NCI-H460 (cell line): ENCODE measurements at places on chromosomes 1 and 21.

DNA sequence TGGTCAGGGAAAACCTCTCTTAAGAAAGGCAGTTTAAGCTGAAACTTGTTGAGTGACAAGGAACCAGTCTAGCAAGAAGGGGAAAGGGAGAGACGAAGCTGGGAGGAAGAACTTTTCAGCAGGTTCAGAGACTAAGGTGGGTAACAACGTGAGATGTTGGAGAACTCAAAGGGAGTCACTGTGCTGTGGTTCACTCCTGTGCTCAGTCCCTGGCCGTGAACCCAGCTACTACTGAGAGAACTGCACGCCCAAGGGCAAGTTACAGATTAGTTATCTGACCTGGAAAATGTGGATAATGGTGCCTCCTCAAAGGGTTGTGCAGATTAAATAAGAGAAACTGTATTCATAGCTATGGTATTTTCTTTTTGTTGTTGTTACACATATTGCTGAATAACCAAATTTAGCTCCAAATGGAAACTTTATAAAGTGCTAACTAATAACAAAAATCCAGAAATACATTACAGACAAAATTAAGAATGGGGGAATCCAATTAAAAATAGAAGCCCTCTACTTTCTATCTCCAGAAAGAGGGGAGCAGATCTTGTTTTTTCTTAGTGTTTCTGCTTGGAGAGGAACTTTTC, 2.9 kb downstream of the ZBTB40 start:
- no peak for DNase-seq

DNA sequence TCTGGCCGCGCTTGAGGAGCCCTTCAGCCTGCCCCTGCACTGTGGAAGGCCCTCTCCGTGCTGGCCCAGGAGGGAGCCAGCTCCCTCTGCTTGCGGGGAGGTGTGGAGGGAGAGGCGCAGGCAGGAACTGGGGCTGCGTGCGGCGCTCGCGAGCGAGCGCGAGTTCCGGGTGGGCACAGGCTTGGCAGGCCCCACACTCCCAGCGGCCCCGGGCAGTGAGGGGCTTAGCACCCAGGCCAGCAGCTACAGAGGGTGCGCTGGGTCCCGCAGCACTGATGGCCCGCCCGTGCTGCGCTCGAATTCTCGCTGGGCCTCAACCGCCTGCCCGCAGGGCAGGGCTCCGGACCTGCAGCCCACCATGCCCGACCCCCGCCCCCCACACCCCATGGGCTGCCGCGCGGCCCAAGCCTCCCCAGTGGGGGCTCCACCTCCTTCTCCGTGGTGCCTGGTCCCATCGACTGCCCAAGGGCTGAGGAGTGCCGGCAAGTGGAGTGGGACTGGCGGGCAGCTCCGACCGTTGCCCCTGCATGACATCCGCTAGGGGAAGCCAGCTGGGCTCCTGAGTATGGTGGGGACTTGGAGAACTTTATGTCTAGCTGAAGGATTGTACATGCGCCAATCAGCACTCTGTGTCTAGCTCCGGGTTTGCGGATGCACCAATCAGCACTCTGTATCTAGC, 46.0 kb downstream of the COL24A1 start:
- no peak for DNase-seq

GRCh38 chr1:212941452-212941851, 8.9 kb upstream of the VASH2 start:
- DNase-seq = no peak

GRCh38 chr1:151881479-151881878, 27.8 kb downstream of the THEM4 start:
- DNase-seq = no peak

- DNase-seq = no peak
Measured at GRCh38 chr21:24375201-24375600, 1232.1 kb downstream of the MRPL39 start.

DNA sequence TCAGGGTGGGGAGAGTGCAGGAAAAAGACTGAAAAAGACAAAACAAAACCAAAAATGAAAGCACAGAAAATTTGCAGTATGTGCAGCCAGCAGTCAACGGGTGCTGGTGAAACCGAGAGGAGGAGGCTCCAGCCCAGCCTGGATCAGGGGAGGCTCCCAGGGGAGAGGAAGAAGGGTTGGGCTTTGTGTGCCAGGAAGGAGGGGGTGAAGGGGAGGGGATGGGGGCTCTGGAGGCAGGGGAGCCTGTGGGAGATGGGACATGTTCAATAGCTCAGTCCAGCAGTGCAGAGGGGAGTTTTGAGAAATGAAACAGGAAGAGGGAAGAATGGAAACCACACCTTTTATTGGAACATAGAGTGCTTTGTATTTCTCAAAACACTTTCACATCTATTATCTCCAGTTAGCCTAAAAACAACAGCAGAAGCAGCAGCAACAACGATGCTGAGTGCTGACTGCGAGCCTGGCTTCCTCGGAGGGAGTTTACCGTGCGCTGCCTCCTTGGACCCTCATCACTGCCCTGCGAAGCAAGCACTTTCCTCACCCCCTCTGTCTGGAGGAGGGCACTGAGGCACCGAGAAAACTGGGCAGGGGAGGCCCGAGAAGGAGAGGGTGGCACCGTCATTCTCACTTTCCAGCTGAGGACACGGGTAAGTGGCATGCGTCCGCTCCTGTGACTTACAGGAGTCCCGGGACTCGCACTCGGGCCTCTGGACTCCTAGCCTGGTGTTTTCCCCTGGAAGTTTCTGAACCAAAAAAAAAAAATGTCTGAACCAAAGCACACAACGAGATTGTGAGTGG, 62.9 kb downstream of the MDM4 start:
- DNase-seq = no peak

GRCh38 chr1:176225911-176226310, 18.8 kb upstream of the COP1 start:
- DNase-seq = no peak

DNA sequence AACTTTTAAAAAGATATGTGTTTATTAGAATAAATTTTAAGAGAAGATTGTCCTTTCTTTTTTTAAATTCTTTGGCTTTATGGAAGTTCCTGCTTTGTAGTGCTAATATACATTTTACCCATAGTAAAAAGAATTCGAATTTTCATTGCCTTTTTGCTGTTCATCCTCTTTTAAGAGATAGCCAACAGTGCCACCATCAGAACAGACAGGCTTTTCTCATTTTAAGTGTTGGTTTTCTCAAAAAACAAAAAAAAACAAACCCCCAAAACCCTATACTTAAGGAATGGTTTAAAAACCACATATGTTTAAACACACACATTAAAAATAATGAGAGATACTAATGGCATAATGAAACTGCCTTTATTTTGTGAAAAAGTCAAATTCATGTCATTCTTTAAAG, 118.8 kb downstream of the NEK7 start:
- no peak for DNase-seq

- no peak for DNase-seq
Measured at GRCh38 chr1:152053375-152053774, 16.6 kb upstream of the S100A11 start.

GRCh38 chr1:214551436-214552173, at the start of gene PTPN14:
TSS of gene PTPN14 (minus strand) at chr1:214551602. CDS start at chr1:214464803, 86,799 bp downstream.
- DNase-seq = peak; percentile 95

DNA sequence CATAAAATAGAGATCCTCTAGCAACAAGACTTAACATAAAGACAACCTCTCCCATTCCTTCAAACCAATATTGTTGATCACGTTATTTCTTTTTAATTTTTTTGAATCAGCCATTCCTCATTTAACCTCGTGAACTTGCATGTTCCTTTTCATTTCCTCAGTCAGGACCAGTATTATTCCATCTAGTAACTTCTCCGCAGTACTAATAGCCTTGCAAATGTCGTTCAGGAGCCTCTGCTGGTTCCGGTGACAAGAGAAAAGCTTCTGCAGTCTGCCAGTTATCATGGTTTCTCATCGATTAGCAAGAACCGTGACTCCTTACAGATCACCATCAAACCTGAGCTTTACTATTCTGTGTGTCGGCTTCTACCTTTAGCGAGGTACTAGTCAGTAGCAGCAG, 3.0 kb downstream of the APP start:
- no peak for DNase-seq

DNA sequence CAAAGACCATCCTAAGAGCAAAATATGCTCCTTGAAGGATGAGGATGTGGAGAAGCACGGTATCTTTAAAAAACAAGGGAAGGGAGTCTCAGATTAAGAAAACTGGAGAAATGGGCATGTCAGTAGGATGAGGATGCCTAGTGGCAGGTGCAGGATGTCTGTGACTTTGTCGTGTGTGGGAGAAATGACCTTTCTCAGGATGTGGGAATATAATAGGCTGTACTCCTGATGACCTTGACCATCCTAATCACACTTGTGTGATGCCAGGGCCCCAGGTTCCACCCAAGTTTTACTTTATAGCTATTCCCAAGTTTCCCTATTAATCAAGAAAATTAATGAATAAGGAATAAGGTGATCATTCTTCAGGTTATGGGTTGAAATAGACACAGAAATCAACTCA, 12.9 kb downstream of the C1orf116 start:
- no peak for DNase-seq

DNA sequence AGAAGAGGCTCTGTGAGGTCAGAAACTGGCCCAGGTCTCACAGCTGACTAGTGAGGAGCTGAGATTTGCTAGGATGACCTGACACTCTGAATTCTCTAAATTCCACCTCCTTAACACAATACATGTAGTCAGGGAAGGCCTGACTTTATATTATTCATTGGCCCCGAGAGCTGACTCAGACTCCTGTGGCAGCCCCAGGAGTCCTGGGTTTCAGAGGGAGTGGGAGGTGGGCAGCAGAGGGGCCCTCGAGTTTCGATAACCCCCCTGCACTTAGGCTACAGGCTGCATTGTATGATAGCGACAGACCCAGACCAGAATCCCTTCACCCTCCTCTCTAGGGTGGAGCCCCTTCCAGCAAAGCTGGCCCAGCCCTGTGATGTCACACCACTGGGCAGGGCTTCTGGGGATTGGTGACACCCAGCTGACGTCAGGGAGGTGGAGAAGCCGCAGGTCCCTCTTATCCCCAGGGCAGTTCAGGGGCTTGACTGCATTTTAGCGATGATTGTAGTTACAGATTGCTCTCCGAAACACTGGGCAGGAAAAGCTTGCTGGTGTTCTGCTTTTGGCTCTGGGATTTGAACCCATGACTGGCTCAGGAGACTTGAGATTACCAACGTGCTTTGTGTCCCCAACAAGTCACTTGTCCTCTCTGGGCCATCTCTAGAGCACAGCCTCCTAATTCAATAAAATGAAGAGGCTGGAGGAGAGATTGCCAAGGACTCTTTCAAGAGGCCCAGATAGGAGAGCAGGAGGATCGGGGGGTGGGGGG, 17.0 kb upstream of the GPR37L1 start:
- peak; percentile 66 for DNase-seq
